ENCODE measurements at places on chromosomes 6 and 20.

DNA sequence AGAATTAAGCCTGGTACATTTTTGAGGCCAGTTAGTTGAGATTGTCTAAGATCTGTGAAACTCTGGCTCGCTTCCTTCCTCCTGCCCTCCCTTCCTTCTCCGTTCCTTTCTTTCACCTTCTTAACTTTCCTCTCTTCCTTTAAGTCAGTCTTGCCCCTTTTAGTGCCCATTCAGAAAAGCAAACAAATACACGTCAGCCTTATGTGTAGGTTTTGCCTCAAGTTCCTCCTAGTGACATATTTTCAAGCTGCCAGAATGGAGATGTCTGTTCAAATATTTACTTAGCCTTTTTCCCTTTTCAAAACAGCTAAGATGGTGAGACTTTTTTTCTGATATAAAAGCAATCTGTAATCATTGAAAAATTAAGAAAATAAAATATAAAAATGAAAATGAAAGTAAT, 178.4 kb downstream of the FARS2 start:
- no peak for DNase-seq

DNA sequence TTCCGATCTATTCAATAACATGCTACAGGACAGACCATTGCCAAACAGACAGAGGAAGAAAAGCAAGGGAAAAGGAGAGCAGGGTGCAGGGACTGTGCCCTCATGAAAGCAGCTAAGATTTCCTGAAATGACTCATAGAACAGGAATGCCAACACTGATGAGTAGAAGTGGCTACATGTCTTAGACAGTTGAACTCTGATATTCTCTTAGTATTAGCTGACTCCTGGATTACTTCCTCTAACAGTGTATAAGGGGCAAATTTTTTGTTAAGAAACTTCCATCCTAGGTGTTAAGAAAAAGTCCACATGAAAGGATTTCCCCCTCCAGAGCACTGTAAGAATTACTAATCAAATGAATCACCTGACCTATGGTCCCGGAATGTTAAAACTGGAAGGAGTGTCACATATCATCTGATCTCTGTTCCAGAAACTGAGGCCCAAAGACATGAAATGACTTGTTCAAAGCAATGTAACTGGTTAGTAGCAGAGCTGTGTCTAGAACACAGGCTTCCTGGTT, 224.9 kb downstream of the IBTK start:
- DNase-seq, result no peak

- no peak for DNase-seq
These were observed 600.6 kb upstream of the CHD6 start for GRCh38 chr20:42218621-42219374.

GRCh38 chr6:57315111-57315510, 2.3 kb upstream of the PRIM2 start:
- no peak for DNase-seq

GRCh38 chr6:138631566-138631965, 132.3 kb upstream of the NHSL1 start:
- DNase-seq, result no peak

GRCh38 chr6:149922642-149923326, at the start of gene RAET1G:
Gene RAET1G (minus strand): TSS chr6:149923121. CDS start chr6:149923010, 111 bp downstream.
- peak; percentile 66 for DNase-seq

DNA sequence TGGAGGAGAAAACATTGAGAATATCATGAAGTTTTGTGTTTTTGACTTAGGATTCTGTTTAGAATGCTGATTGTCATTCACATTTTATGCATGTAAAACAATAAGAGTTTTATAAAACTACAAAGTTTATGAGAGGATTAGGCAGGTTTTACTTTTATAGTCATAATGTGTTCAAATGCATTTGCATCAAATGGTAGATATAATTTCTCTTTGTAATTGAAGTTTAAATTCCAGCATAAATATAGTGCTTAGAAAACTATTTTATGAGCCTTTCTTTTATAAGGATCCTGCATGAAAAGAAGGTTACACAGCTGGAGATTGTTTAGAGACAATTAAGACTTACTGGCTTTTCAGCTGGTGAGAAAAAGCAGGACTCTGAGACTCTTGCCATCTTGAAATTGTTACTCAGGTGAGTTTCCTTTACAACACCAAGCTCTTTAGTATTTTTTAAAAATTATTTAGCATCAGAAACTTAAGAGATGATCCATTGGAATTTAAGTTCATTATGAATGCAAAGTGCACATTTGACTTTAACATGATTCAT, 157.1 kb upstream of the MAN1A1 start:
- DNase-seq, result no peak

DNA sequence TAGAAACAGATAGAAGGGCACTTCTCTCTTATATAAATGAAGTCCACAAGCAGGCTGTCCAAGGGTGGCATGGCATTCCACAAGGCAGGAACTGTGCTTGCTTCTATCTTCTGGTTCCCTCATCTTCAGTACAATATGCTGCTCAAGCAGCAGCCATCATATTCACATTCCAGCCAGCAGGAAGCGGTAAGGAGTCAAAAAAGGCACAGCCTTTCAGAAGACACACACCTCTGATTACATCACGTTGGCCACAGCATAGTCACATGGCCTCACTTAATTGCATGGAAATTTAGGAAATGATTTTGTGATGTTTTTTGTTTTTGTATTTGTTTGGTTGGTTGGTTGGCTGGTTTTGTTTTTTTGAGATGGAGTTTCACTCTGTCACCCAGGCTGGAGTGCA, 19.0 kb downstream of the REM1 start:
- no peak for DNase-seq

Measured in CD8-positive, alpha-beta T cell (primary cell).